ENCODE measurements at places on chromosomes 5 and 9.

- no peak for DNase-seq
Observed at GRCh38 chr5:112794410-112794809, 56.7 kb downstream of the APC start.

DNA sequence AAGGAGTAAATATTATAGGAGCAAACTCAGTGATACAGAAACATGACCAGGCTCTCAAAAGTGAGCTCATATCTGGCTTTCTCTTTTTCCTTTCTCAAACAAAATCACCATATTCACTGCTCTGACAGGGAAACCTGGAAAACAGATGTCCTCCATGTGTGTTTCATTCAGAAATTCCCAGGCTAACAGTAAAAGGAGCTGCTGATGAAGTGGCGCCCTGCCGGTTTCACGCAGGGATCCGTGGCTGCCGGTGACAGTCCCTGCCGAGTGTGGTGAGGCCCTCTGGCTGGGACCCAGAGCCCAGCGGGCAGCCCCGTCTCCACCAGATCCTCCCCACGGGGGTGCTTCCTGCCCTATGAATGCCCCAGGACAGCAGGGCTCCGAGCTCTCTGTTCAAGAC is 208.1 kb downstream of the GNA14 start:
- DNase-seq = peak; percentile 71

DNA sequence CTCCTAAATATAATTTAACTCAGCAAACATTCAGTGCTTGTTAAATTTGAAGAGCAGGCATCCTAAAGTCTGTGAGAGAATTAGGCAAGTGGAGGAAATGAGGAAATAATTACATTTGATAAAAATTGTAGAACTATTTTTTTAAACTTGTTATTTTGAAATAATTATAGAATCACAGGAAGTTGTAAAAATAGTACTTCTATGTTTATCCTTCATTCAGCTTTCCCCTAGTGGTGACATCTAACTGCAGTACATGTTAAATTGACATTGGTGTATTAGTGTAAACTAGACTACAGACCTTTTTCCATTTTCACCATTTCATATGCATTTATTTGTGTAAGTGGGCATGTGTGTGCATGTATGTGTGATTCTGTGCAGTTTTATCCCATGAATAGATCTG is 51.6 kb downstream of the F2RL2 start:
- no peak for DNase-seq

- DNase-seq = peak; percentile 54
Observed at GRCh38 chr5:61991866-61992265, 314.1 kb upstream of the KIF2A start.

DNA sequence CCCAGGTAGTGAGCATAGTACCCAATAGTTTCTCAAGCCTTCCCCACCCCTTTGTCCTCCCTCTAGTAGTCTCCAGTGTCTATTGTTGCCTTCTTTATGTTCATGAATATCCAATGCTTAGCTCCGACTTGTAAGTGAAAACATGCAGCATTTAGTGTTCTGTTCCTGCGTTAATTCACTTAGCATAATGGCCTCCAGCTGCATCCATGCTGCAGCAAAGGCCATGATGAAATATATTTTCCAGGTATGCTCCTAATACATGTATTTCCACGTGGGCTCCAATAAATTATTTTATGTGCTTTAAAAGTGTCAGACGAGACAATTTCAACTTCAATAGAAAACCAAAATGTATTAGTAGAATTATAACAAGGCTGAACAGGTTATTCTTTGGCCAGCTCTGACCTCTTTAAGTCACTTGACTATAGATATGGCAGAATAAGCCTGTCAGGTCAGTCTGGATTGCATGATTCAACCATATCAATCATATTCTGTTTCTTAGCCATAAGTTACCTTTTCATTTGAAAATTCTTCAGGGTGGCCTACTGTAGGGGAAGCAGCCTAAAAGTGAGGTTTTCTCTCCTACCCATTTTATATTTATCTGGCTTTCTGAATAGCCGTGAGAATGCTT is 2291.6 kb upstream of the WWC1 start:
- no peak for DNase-seq

- no peak for DNase-seq
Observed at GRCh38 chr5:174166231-174167079, 120.9 kb downstream of the NSG2 start.

DNA sequence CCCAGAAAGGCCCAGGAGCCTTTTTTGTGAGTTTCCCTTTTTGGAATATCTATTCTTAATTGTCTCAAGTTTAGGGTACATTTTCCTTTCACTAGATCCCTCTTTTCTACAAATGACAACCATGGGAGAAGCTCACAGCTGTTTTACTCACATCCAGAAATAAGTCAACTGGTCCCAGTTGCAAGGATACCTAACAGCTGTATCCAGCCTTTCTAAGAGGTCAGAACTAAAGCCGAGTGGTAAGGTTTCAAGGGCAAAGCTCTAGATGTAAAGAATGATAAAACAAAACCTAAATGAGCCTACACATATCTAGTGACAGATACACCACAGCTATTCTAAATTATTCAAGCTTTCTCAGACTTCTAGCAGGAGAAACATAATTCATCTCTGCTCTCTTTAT is 4.4 kb downstream of the FGF10 start:
- no peak for DNase-seq

- DNase-seq = no peak
Observed at GRCh38 chr9:87433853-87434252, 63.8 kb upstream of the DAPK1 start.
